ENCODE measurements at places on chromosomes 11 and 22. TPM values are rescaled to one million over a fixed set of nuclear protein-coding genes. Genes with fewer than 3 reads are reported as not detected.

Gene SLC37A2
- total RNA-seq: 26.7 TPM

Gene ANO3
- not detected for total RNA-seq

Gene OR10W1
- not detected for total RNA-seq

Gene SYCE3
- total RNA-seq: not detected

Gene FAM83F
- total RNA-seq: 32.8 TPM

Gene CYP2D6
- 0.34 TPM for total RNA-seq

Gene IFITM10
- total RNA-seq: 1.2 TPM
